ENCODE measurements at places on chromosomes 11 and 22.

DNA sequence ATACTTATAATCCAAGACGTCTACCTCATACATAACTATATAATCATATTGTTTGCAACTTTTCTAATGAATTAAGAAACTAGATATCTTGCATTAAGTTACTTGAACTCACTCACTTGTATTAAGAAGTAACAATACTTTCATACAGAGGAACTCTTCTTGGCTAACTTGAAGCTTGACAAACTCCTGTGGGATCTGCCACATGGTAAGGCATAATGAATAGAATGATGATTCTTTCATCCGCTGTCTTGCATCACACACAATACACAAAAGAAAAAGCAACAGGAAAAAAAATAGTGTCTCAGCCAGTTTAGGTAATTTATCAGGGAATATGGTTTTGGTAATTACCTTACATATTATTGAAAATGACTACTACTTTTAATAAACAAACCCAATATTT, 79.8 kb downstream of the PGR start:
- DNase-seq: no peak

DNA sequence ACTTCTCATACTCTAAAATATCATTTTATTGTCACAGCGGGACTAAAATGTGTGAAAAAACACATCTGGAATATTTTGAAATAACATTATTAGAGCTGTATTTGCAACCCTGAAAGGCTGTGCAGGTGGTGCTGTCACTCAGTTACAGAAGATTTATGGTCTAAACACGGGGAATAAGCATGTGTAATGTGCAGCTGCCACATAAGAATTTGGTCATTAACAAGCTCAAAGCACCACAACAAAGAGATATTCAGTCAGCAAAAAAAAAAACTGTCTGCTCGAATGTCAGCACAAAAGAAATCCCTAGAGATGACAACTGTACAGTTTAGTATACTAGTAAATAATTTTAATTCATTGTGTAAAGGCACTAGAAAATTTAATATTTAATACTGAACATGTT, 31.3 kb downstream of the TMEM123 start:
- DNase-seq: no peak

GRCh38 chr11:28257761-28258160, 149.6 kb downstream of the METTL15 start:
- no peak for DNase-seq

GRCh38 chr22:41983513-41984405, 14.5 kb downstream of the SEPTIN3 start:
- no peak for DNase-seq

GRCh38 chr11:6475936-6476335, 2.2 kb upstream of the TRIM3 start:
- no peak for DNase-seq

DNA sequence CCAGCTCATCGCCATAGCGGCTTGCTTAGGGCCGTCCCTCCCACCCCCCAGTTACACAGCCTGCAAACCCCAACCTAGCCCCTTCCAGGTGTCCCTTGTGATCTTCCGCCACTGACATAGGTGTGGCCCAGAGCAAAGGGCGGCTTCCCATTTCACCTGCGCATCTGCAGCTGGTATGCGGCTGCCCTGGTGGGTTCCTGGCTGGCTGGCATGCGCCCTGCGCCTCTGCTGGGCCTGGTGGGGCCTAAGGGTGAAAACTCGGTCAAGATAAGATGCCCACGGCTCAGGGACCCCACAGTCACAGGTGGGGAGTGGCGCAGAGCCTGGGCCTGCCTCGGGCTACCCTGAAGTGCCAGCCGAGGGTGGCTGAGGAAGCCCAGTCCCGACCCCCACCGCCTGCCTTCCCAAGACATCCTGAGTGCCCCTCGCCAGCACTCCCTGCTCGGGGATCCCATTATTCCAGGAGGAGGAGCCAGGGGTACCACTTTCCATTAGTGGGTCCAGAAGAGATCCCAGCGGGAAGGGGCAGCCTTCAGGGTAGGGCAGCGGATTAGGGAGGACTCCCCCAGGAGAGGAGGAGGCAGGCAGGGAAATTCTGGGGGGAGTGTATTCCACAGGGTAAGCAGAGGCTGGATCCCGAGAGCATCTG, 36.9 kb upstream of the KCNQ1OT1 start:
- DNase-seq: no peak

GRCh38 chr22:19038728-19039447, 83.3 kb downstream of the DGCR2 start:
- DNase-seq: no peak

- DNase-seq: no peak
Observed at GRCh38 chr11:577611-577894, 1.3 kb downstream of the PHRF1 start.

GRCh38 chr11:100525635-100526034, 161.5 kb upstream of the ARHGAP42 start:
- no peak for DNase-seq
